ENCODE measurements at places on chromosomes 3 and 15. TPM values are rescaled to one million over a fixed set of nuclear protein-coding genes. Genes with fewer than 3 reads are reported as not detected.

Gene REC114
- 1.00 TPM for total RNA-seq

Gene MUC20
- 5.4 TPM for total RNA-seq

Gene ACAN
- total RNA-seq, result 0.13 TPM

DNA sequence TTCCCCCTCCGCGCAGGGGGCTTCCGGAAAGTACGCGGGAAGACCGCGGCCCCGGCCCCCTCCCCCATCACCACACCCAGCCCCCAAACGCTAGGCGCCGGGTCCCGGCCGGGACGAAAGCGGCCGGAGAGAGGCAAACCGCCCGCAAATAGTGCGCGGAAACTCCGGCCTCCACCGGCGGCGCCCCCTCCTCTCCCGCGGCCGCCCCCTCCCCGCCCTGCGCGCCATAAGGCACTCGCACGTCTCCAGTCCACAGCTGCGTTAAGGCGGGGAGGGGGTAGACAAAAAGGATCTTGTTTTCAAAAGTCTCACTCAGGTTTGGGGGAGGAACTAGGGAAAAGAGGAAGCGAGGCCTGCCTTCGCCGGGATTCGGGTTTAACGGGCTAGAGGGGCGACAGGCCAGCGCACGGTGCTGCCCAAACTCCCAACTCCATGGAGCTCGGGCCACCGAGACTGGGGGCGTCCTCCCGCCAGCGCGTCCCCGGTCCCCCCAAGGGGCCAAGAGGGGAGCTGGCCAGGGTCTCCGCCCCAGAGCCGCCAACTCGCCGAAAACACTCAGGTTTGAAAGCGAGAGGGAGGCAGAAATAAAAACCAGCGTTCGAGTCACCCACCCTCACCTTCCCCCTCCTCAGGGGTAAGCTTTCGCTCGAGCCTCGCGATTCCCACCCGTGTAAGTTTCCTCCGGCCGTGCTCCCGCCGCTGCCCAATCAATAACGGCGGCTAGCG, 1.8 kb downstream of the ANP32A start:
- peak; percentile 80 for DNase-seq

DNA sequence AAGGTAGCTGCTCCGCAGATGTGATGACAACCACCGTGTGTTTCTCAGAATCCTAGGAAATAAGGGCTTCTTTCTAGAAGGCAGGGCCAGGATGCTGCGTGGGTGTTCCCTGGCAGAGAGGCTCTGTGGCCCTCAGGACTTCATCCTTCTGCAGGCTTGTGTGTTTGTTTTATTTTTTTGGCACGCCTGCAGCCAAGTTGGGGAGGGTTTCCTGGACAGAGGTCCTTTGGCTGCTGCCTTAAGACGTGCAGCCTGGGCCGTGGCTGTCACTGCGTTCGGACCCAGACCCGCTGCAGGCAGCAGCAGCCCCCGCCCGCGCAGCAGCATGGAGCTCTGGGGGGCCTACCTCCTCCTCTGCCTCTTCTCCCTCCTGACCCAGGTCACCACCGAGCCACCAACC, at the start of gene CLEC3B:
Gene CLEC3B (plus strand): TSS at position 266 of the 400 bp plus-strand sequence. CDS start 60 bp downstream, at position 326.
- DNase-seq, result peak; percentile 84

- no peak for DNase-seq
Measured at GRCh38 chr3:157059661-157060060, 100.3 kb downstream of the CCNL1 start.

- no peak for DNase-seq
Measured at GRCh38 chr3:136136454-136136853, 59.7 kb downstream of the MSL2 start.
